Psoas muscle (tissue), 8 donors: ENCODE measurements at places on chromosomes 6 and 20. TPM values are rescaled to one million over a fixed set of nuclear protein-coding genes. Genes with fewer than 3 reads are reported as not detected.

SLC26A8 gene
- total RNA-seq: 0.15 TPM

SAMD3 gene
- total RNA-seq: 0.28 TPM

GRCh38 chr6:21722510-21722909 lies 129.0 kb downstream of the SOX4 start:
- DNase-seq: no peak

DNA sequence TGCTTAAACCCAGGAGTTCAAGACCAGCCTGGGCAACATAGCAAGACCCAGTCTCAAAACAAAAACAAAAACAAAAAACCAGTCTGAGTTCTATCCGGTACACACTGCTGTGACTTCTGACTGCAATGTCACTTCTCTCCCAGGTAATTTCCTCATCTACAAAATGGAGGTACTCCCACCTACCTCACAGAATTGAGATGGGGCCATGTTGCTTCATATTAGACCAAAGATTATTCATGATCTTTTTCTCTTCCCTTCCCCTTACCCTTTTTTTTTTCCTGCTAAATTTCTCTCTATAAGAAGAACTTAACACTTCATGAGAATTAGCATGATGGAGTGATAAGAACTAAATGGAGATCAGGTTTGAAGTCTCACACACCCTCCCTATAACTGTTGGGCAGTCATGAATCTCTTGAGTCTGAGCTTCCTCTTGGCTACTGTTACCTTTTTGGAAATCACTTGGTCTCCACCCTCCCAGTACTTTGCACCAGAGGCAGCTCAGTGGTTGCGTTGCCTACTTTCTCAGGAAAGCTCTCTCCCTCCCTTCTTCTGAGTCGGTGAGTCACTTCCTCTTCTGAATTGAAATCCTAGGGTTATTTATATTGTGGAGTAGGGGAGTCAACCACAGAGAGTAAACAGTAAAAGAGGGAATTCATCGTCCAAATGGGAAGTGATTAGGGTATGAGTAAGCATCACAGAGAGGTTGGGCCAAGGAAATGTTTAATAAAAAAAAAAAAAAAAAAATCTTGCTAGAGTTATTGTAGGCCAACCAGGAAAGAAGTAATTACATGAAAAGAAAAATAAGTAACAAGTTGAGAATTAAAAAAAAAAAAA lies 59.9 kb upstream of the MAP7 start:
- DNase-seq: peak; percentile 40

DNA sequence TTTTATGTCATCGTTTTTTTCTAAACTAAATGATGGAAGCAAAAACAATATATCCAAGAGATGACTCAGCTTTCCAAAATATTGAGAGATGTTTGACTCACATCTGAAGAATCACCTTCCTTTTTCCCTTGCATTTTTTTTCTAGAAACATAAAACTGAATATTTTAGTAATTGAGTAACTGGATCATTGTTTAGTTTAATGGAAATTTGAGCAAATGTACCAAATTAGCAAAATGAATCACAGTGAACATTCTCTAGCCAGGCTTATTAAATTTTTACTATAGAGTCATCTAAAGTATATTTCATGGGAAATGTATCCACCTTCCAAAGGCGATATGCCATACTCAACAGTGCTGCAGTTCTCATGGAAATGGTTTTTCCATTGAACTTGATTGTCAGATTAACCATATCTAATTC lies 145.5 kb downstream of the TENT5A start:
- no peak for DNase-seq

DNA sequence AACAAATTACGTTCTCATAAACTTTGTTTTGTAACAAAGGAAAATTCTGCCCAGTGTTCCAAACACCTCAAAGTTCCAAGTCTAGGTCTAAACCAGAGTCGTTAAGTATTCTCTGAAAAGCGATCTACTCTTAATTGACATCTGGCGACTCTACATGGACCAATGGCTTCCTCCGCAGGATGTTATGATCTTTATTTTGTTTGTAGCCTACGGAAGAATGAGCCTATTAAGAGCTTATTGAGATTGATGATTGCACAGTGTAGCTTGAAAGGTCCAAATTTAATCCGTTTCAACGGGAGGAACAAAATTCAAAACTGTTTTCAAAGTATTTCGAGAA lies 61.1 kb downstream of the FAM217A start:
- no peak for DNase-seq

- DNase-seq: no peak
Observed at GRCh38 chr6:10624836-10625235, 69.6 kb downstream of the C6orf52 start.

DNA sequence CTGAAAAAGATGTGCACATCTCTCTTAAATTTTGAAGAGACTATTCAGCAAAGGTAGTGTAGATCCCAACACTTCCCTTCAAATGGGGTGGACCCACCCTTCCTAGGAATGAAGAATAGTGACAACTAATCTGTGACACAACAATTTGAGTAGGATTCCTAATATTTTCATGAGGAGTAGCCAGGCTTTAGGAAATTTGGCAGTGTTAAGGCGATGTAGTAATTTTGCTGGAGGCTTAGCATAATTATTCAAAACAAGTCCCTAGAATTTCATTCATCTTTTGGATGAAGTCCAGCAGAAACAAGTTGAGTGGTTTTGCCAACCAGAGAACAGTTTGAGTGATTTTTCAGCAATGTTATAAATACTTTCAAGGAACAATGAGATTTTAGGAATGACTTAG lies 52.4 kb downstream of the ELOVL4 start:
- no peak for DNase-seq
